ENCODE measurements at places on chromosomes 16 and 17. TPM values are rescaled to one million over a fixed set of nuclear protein-coding genes. Genes with fewer than 3 reads are reported as not detected.

The SLC13A2 gene
- total RNA-seq = not detected

The NUTF2 gene
- total RNA-seq = 125 TPM

The ABCA8 gene
- 0.25 TPM for total RNA-seq

The HBZ gene
- 0.19 TPM for total RNA-seq

The NXPH3 gene
- 1.5 TPM for total RNA-seq

The CDK5RAP3 gene
- total RNA-seq = 54.6 TPM

The IRF8 gene
- 23.8 TPM for total RNA-seq

The CACNA1G gene
- not detected for total RNA-seq

The NLRC3 gene
- 0.97 TPM for total RNA-seq

The TMEM92 gene
- under 0.01 TPM for total RNA-seq

The TMC5 gene
- total RNA-seq = not detected

The OR3A3 gene
- total RNA-seq = not detected

The KRTAP3-1 gene
- total RNA-seq = not detected

The PIGL gene
- 7.3 TPM for total RNA-seq

The RND2 gene
- 0.19 TPM for total RNA-seq

The KRTAP1-1 gene
- not detected for total RNA-seq

The TERB1 gene
- 0.06 TPM for total RNA-seq

The HIGD1B gene
- not detected for total RNA-seq

The UMOD gene
- not detected for total RNA-seq

The TLCD2 gene
- 1.3 TPM for total RNA-seq

The LRRC36 gene
- 0.38 TPM for total RNA-seq

The KRTAP4-5 gene
- total RNA-seq = not detected

The YPEL2 gene
- 127 TPM for total RNA-seq

The CCL1 gene
- not detected for total RNA-seq

The FBXO39 gene
- 7.1 TPM for total RNA-seq

The IRX5 gene
- 0.16 TPM for total RNA-seq
